Activated CD4-positive, alpha-beta T cell treated with anti-CD3 and anti-CD28 coated beads, Interleukin-2, amount 50 U/mL, for 24 hours (primary cell): ENCODE measurements at places on chromosomes 7 and 10.

DNA sequence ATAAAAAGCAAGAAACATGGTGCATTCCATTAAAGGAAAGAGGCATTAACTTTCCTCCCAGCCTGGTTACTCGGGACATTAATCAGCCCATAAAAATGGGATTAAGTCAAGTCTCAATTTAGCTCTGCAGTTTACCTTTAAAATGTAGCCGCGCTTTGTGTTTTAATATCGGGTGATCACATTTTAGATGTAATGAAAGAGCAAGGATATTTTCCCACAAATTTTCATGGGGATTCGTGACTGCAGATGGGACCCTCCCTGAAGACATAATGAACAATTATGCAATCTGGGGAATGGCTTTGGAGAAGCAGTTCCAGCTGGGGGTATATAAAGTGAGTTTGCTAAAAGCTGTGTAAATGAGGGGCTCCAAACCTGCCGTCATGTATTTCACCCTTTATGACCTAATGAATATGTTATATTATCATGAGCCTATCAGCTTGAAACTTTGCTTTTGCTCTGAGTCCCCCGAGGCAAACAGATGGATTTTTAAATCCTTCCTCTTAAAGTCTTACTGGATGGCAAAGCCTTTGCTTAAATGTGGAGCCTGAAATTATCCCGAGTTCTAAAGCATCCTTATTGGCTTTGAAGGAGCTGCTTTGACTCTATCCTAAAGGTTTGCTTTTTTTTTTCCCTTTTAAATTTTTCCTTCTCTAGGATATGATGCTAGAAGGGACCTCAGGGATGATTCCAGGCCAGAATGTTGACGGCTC is 31.8 kb downstream of the BAMBI start:
- DNase-seq, result no peak

GRCh38 chr10:48759113-48759901 is 74.6 kb downstream of the WDFY4 start:
- DNase-seq, result no peak

DNA sequence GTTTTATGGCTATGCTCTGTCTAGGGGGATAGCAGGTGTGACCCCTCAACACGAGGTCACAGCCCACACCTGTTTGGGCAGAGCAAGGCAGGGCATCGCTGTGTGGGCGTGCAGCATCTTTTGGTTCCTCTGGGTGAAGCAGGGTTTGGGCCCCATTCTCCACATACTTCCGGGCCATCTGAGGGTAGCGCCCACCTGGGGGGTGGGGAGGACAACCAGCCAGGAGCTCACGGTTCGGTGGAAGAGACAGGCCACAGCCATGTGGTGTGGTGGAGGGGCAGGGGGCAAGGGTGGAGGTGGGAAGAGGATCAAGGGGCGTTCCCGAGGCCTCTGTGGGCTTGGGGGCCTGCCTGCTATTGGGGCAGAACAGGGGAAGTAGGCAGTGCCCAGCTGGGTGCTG is 2.4 kb downstream of the SH2B2 start:
- DNase-seq, result no peak

DNA sequence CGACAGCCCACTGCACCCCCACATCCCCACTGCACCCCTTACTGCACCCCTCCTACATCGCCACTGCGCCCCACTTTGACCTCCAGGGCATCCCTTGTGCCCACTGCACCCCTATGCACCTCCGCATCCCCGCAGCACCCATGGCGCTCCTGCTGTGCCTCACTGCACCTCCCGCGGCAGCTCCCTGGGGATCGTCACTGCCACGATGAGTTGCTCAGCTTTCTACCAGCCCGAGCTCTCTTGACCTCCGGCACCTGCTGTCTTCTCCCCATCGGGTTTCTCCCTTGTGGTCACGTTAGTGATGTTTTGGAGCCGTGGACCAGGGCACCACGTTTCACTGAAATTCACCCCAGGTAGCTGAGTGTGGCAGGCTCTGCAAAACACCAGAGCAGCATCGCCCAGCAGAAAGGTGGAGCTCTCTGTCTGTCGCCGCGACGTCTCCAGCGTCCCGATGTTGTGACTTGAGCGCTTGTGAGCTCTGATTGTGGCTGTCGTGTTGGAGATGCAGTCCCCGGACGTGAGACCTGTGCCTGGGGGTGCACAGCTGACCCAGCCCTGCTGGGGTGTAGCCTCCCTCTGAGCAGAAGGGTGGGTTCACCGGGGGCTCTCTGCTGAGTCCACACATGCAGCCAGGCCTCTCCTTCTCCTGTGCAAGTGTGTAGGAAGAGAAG is 147.7 kb downstream of the DNAJB6 start:
- no peak for DNase-seq

- DNase-seq, result no peak
Observed at GRCh38 chr7:42522227-42522991, 285.4 kb upstream of the GLI3 start.

DNA sequence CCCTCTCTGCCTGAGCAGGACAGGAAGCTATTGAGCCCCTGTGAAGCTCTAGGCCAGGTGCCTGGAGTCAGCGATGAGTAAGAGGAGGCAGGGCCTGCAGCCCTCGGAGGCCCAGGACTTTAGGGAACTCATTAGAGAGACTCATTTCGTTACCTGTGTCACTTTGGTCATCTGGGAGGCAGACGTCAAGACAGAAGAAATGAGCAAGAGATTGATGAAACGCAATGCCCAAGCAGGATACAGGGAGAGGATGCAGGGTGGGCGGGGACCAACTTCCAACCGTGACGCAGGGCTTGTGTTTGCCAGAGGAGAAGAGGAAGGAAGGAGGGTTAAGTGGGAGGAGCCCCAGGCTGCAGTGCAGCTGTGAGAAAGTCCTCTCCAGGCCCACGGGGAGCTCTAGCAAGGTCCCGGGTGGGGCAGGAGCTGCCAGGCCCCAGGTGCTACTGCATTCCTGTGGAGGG is 26.4 kb upstream of the GNA12 start:
- peak; percentile 15 for DNase-seq

DNA sequence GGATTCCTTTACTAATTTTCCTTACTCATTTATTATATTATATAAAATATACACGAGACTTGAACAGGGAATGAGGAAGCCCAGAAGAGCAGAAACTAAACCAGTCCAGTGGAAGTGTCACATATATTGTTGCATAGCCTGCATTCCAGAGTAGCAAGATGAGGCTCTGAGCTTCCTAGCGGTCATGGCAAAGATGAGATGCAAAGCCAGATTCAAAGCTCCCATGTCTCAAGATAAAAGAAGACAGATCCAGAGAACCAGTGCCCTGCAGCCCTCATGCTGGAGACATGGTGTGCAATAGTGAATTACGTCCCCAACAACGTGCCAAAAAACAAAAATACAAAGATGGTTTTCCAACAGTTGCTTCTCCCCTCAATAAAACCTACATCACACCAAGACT is 59.7 kb downstream of the COBL start:
- DNase-seq, result no peak

- peak; percentile 55 for DNase-seq
Observed at GRCh38 chr10:71708301-71708703, 11.3 kb downstream of the C10orf105 start.

GRCh38 chr10:11093771-11094736 is 76.4 kb downstream of the CELF2 start:
- no peak for DNase-seq

DNA sequence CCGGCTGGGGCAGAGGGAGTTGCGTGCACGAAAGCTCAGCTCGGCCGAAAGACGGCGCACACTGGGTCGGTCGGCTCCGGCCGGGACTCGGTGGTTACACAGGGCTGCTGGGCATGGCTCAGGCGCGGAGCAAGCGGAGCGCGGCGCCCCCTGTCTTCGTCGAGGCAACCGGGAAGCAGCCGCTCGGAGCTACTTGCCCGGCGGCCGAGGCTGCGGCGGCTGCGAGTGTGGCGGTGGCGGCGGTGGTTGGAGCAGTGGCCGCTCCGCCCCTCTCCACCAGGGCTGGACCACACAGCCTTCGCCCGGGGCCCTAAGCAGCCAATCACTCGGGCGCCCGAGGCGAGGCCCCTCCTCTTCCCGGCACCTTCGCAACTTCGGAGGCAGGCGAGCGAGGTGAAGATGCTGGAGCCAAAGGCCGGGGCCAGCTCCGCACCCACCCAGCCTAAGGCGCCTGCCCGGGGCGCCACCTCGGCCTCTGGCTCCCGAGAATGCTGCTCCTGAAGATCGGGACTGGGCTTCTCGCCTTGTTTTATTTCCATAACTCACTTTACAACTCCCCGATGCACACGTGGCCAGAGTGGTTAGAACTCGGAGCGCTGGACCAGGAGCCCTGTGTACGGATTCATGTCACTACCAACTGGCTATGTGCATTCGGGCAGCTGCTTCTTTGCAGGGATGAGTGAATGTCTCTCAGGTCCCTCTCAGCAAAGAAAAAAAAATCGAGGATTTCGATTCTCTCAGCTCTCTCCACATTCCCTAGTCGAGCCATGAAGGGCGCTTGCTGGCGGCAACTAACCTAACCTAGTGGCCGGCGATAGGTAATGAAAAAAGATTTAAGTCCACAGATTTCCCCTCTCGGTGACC is at the start of gene TLL2:
Gene TLL2 (minus strand): TSS at position 229 of the 864 bp plus-strand sequence. CDS start 241 bp downstream, outside the sequence.
- peak; percentile 21 for DNase-seq

GRCh38 chr7:81854518-81854917 is 84.7 kb upstream of the HGF start:
- DNase-seq, result no peak

DNA sequence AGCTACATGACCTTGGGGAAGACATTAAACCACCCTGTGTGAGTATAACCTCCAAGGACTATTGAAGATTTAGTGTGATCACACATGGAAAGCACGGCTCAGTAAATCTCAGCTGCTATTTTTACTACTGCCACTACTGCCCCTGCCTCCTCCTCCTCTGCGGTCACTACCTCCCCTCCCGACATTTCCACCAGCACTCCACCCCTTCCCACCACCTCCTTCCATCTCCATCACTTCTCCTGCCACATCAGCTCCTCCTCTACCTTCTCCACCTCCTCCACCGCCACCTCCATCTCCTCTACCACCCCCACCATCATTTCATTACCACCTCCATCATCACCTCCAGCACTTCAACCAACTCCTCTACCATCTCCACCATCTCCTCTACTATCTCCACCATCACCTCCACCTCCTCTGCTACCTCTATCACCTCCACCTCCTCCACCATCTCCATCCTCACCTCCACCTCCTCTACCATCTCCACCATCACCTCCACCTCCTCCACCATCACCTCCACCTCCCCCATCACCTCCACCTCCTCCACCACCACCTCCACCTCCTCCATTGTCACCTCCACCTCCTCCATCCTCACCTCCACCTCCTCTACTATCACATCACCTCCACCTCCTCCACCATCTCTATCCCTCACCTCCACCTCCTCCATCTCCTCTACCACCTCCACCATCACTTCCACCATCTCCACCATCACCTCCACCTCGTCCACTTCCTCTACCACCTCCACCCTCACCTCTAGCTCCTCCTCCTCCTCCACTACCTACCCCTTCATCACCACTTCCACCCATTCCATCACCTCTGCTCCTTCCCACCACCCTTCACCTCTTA is 69.4 kb downstream of the GRB10 start:
- DNase-seq, result no peak

GRCh38 chr10:79381804-79382221 is 34.5 kb downstream of the PPIF start:
- no peak for DNase-seq

- DNase-seq, result no peak
Observed at GRCh38 chr7:102912742-102913141, at the start of gene LRRC17. LRRC17 (plus strand) TSS chr7:102913000; CDS start chr7:102933914, 20,914 bp downstream.

- DNase-seq, result no peak
Observed at GRCh38 chr10:51204701-51205100, 130.4 kb downstream of the PRKG1 start.

DNA sequence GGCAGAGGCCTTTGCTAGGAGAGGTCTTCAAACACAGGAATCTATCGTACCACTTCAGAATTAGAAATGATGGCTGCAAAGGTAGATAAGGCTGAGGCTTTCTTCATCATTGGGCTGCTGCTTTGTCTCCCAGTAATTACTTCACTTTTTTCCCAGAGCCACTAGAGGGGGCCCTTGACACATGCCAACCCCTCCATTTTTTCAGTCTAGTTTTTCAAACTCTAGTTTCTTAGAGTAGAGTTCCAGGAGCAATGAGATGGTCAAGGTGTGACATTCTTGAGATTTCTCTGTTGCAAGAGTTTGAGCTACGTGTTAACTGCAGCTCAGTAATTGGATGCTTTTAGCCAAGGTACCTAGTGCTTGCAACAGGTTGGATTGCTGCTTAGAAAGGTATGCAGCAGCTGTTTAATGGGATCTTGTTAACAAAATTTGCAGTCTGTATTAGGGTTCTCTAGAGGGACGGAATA is 33.8 kb upstream of the RBM20 start:
- peak; percentile 49 for DNase-seq

GRCh38 chr10:129863201-129863663 is 100.8 kb downstream of the EBF3 start:
- DNase-seq, result no peak

- no peak for DNase-seq
Observed at GRCh38 chr10:36801660-36802059, 323.7 kb upstream of the ANKRD30A start.

DNA sequence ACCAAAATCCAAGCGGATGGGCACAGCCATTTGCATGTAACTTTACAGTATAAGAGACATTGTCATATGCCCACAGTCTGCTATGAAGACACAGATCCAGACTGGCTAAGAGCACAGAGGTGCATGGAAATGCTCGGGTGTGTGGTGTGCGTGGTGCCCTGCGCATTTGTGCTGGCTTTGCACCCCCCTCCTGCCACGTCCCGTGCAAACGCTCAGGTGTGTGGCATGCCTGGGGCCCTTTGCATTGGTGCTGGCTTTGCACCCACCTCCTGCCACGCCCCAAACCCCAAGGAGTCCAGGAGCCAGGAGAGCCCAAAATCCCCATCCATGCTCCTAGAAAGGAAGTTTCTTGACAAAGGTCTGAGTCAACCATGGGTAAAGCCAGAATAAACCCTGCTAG is 306.2 kb downstream of the PTPRN2 start:
- DNase-seq, result no peak

GRCh38 chr10:3465406-3465891 is 292.9 kb upstream of the PITRM1 start:
- DNase-seq, result no peak

GRCh38 chr10:124827474-124827873 is 25.9 kb downstream of the ABRAXAS2 start:
- no peak for DNase-seq

DNA sequence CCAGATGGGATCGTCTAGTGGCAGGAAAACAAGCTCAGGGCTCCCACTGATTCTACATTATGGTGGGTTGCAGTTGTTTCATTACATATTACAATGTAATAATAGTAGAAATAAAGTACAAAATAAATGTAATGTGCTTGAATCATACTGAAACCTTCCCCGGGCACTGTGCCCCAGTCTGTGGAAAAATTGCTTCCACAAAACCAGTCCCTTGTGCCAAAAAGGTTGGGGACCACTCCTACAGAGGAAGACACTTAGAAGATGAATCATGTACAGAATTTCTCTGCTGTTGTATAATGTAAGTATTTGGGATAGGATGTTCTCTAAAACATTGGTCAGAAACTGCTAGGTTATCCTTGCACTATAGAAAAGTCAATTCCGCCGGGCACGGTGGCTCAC is 11.3 kb upstream of the PHYH start:
- no peak for DNase-seq

DNA sequence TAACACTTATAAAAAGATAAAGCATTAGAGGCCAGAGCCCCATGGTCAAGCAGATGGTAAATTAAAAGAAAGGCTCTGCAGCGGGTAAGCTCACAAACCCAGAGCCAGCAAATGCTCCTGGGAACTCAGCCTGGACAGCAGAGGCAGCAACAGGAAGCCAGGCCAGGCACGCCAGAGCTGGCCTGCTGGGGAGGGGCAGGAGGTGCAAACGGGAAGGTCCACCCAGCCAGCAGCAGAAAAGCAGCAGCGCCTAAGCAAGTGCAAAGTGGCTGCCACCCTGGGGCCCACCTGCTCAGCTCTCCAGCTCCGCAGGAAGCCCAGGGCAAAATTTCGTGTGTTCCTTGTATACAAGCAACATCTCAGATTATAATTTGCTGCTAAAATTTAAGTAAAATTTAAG is 82.7 kb upstream of the GPR22 start:
- no peak for DNase-seq
